WERI-Rb-1 (cell line): ENCODE measurements at places on chromosomes 7 and 10.

GRCh38 chr10:128274938-128275337, 148.7 kb upstream of the MKI67 start:
- no peak for DNase-seq

GRCh38 chr7:8481096-8481495, 47.7 kb downstream of the NXPH1 start:
- no peak for DNase-seq

DNA sequence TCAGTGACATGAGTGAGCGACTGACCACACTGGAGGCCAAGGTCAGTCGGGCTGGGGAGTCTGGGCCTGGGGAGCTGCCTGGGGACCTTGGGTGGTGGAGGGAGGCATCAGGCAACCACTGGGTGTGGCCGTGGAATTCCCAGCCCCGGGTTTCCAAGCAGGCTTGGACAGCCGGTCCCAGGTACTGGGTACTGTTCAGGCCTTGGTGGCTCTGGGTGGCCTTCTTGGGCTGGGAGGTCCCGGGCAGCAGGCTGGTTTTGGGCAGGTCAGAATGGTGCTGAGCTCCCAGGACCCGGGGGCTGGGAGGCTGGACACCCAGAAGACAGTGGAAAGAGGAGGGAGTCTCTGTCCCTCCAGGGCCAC, 96.0 kb downstream of the MYL10 start:
- DNase-seq = no peak

GRCh38 chr10:7015457-7015856, 395.4 kb downstream of the SFMBT2 start:
- DNase-seq = no peak

DNA sequence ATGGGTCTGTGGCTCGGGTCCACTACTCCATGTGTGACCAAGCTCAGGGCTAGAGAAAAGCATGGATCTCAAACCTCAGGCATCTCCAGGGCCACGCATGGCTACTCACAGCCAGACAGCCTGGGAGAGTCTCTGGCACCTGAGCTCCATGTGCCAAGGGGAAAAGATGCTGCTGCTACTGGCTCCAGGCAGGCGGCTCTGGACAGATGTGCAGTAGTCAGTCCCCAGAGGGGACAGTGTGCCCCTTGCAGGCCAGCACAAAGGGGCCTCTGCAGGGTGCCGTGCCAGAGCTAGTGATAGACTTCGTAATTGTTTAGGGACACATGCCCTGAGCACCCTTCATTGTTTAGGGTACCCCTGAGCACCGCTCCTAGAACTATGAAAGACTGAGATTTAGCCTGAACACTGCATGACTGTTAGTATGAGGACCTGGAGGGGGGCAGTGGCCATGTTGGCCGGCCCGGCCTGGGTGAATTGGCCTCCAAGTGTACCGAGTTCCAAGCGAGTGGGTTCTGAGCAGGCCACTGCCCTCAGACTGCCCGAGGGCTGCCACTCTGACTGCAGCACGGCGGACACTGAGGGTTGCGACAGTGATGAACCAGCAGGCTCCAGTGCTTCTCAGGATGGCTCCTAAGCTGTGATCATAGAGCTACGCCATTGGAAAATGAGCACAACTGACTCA, 80.7 kb downstream of the TCERG1L start:
- DNase-seq = no peak

GRCh38 chr10:96073722-96074121, 30.3 kb downstream of the CCNJ start:
- no peak for DNase-seq

DNA sequence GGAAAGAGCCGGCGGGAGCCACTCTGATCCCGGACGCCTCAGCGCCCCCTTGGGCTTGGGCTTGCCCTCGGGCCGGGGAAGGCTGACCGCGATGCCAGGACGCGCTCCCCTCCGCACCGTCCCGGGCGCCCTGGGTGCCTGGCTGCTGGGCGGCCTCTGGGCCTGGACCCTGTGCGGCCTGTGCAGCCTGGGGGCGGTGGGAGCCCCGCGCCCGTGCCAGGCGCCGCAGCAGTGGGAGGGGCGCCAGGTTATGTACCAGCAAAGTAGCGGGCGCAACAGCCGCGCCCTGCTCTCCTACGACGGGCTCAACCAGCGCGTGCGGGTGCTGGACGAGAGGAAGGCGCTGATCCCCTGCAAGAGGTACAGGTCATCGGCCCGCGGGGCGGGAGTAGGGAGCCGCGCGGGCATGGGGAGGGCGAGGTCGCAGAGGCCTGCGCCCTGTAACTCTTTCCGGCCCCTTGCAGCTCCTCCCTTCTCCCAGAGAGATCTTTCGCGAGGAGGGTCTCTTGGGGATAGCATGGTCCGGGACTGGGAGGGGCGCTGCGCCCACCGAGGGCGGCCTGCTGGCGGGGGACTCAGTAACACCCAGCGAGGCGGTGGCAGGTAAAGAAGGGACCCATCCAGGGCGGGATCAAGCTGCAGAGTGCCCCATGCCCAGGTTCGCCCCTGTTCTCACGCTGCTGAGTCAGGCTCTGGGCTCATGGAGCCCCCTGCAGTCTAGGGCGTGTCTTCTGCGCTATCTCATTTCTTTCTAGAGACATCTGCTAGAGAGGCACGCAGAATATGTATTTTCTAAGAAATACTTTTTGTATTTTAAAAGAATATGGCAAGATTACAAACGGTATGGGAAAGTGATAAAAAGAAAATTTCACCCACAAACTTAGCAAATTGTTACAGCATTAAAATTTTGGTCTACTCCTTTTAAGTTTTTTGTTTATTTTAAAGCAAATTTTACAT, 687 bp downstream of the EPDR1 start:
- DNase-seq = peak; percentile 57

GRCh38 chr7:29562307-29562706, 1.3 kb upstream of the PRR15 start:
- DNase-seq = no peak

DNA sequence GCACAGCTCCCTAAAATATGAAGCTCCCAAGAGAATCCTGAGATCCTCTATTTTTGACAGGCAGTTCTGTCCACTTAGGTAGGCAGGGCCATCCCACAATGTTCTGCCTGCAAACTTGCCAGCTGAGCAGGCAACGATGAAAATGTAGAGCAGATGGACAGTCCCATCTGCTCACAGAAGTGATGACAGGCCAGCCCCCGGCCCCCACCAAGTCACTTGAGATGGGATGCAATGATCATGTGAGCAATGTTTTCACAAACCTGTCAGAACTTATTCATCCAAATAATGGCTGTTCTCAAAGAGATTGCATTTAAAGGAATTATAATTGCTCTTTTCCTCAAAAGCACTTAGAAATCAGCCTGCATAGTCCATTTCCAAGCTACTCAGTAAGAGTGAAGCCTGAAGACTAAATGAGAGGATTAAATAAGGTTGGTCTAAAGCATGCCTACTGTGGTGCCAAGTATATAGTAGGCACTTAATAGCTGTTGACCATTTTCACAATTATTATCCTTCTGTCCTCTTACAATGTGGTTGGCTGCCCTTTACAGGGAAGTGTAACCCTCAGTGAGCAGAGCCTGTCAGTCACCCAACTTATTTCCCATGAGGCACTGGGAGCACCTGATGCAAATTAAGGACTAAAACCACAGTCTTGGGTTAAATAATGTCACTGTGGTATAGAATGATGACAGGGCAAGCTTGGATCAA, 301.2 kb downstream of the FGFR2 start:
- DNase-seq = peak; percentile 76
